ENCODE measurements at places on chromosomes 4 and X.

- no peak for DNase-seq
These were observed 89.8 kb upstream of the ARMCX2 start for GRCh38 chrX:101749436-101749835.

DNA sequence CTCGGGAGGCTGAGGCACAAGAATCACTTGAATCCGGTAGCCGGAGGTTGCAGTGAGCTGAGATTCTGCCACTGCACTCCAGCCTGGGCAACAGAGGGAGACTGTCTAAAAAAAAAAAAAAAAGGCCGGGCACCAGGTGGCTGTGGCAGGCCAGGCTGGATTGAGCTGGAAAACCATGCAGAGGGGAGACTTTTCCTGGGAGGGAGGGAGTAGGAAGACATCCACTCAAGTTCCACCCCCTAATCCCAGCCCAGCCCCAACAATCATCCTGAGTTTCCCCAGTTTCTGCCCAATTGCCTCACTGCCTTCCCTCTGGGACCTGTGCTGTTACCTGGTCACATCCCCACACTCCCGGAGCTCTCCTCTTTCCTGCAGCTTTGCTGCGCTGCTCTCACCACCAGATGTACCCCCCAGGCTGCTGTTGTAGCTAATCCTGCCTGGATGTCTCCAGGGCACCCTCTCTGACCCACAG, 9.0 kb upstream of the TSPYL2 start:
- no peak for DNase-seq

- no peak for DNase-seq
These were observed 1480.8 kb downstream of the TECRL start for GRCh38 chr4:62928483-62928882.

DNA sequence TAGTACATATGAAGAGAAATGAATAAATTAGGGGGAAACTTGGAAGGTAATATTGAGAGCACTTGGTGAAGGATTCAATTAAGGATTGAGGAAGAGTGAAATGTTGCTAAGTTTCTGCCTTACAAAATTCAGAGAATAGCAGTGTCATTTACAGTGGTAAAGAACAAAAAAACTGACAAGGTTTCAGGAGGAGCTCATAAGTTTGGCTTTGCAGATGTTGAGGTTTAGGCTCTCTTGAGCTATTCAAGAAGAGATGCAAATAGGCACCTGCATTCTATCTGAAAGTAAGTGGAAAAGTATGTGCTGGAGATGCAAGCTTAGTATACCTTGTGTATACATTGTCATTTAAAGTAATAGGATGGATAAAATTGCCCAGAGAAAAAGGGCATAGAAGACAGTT, 22.3 kb upstream of the EMCN start:
- DNase-seq: no peak

GRCh38 chr4:165813606-165814005, 59.4 kb upstream of the TLL1 start:
- no peak for DNase-seq

DNA sequence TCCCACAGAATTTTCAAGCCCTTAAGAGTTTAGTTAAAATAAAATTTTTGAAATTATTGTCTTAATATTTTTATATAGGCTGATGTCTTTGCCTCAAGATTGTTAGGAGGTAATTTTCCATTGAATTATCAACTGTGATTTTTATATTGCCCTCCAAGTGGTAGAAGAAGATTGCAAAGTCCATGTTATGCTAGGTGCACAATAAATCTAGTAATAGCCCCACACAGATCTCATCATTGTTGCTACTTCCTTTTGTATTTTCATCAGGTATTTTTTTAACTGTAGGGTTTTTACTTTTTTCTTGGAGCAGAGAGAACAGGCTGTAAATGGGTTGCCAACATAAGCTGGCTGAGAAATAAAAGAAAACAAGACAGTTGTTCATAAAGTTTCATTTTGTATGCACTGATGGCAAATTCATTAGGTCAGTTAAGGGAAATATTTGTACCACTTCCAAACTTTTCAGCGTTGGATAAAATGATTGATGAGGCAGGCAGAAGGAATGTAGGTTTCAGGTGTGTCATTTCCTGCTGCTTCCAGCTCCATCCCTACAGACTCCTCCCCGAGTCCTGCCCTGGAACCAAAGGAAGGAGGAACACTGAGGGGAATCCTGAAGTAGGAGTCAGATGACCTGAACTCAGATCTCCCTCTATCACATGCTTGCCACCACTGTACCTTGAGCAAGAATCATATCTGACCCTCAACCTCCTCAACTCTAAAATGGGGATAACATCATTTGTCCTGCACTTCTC, 105.5 kb downstream of the PRRG1 start:
- no peak for DNase-seq

- no peak for DNase-seq
These were observed 238.8 kb downstream of the MGST2 start for GRCh38 chr4:139904406-139904805.

DNA sequence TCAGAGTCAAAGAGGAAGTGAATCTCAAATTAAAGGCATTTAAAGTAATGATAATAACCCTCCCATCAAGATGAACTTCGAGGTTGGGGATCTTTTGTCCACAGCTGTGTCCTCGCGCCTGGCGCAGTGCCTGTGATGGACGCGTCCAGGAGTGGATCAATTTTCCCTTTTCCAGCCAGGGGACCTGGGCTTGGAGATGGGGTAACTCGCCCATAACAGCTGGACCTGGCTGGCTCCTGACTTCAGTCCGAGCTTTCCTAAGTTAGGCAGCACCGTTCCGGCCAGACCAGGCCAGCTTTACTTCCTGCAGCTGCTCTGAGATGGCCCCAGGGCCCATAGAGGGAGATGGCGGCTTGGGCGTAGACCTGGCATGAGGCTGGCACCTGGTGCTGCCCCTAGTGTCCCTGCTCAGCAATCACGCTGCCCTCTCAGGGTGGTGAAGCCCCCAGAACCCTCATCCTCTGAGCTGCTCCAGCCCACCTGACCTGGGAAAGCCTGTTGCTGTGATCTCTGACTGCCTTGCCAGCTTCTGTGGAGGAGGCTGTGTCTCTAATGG, 23.9 kb downstream of the ADRA2C start:
- DNase-seq: no peak

GRCh38 chr4:17188547-17189400, 290.3 kb upstream of the LDB2 start:
- DNase-seq: no peak

DNA sequence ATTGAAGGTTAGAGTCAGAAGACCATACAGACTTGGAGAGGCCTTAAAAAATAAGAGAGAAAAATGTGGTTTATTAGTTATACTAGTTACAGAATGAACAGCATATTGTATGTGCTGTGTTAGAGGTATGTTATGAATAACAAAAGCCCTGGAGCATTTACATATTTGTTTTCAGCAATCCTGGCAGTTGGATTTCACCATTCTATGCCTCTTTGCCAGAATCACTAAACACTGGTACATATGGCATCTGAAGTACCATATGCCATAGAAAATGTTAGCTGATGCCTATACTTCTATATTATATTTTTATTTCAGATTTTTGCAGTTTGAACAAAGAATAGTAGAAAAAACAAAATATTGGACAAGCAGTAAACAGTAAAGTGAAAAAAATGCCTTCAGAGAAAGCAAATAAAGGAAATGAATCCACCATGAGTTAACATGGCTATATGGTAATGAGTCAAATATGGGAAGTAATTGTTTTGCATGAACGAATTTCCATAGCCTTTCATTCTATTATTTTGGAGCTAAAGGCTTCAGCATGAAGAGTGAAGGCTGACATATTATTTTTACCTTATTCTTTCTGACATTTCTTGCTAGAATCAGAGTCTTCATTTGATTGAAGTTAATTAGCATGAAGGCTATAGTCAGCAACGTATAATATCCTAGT, 41.9 kb upstream of the PRDM8 start:
- no peak for DNase-seq

GRCh38 chr4:168610911-168611530, 114.2 kb downstream of the PALLD start:
- no peak for DNase-seq

DNA sequence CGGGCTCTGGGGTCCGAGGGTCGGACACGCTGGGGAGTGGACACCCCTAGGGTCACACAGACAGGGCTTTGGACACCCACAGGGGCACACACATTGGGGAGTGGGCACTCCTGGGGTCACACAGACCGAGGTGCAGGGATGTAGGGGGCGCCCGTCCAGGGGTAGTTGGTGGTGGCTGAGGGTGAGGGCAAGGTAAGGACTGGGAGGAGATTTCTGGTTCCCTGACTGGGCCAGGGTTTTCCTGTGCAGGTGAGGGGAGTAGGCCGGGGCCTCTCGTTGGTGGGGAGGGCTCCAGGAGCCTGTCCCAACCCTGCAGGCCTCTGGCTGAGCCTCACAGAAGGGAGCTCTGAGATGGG, 21.9 kb upstream of the WDR45 start:
- DNase-seq: no peak

DNA sequence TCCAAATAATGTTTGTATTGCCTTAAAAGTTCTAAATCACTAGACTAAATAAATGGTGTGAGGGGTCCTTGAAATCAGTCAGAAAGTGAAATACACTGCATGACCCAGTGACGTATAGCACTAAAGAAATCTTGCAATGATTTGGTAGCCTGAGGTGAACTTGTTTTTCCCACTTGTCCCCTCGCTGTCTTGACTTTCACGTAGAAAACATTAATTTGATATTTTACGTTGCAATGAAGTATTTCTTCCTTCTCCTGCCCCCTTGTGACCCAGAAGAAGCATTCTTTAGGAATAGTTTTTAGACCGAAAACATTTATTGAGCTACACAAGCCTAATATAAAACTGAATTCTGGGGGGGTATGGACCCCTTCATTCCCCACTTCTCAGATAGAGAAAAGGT, 3.7 kb downstream of the KLB start:
- no peak for DNase-seq

GRCh38 chr4:7630568-7631287, 196.0 kb upstream of the PSAPL1 start:
- DNase-seq: no peak

GRCh38 chr4:41814565-41814964, 66.0 kb upstream of the PHOX2B start:
- no peak for DNase-seq

GRCh38 chr4:153904011-153904410, 115.1 kb upstream of the SFRP2 start:
- no peak for DNase-seq

Measured in T-helper 1 cell (primary cell).